ENCODE measurements at places on chromosomes 7 and 10.

- no peak for DNase-seq
Measured at GRCh38 chr10:75395066-75395931, 6.3 kb downstream of the ZNF503 start.

DNA sequence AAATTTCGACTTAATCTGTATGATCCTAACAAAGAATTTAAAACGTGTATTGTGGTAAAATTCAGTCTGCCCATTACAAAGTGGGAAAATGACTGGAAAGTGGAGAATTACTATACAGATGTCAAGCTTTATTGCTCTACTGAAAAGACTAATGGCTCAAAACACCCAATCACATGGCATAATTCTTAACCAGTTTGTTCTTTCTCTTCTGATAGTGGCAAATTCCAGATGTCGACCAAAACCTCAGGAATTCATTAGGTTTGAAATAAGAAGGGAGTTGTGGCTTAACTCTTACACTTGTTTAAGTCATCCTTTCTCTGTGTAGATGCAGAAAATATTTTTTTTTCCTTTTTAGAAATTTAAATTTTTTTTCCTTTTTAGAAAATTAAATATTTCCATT, 1254.9 kb upstream of the LRRN3 start:
- DNase-seq = no peak

GRCh38 chr7:15508258-15508657, 53.6 kb downstream of the AGMO start:
- no peak for DNase-seq

GRCh38 chr10:20890491-20891337, 6.4 kb downstream of the NEBL start:
- no peak for DNase-seq

GRCh38 chr10:6843481-6843881, 263.4 kb upstream of the PRKCQ start:
- DNase-seq = no peak

- DNase-seq = no peak
Measured at GRCh38 chr10:44724415-44725174, 186.5 kb upstream of the TMEM72 start.

DNA sequence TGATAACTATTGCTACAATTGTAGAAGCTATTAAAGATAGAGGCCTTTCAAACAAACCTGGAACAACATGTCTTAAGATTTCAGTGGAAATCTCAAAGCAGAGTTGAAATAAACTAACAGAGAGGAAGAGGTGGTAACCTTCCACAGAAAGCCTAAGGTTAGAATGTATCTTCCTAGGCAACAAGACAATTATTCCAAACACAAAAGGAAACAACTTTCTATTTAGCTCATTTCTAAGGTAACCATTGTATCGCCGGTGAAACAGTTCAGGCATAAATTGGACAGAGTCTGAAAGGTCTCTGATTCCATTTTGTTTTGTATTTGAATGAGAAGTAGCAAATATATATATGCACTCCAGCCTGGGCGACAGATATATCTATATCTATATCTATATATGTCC, 30.7 kb upstream of the HYCC1 start:
- DNase-seq = no peak

DNA sequence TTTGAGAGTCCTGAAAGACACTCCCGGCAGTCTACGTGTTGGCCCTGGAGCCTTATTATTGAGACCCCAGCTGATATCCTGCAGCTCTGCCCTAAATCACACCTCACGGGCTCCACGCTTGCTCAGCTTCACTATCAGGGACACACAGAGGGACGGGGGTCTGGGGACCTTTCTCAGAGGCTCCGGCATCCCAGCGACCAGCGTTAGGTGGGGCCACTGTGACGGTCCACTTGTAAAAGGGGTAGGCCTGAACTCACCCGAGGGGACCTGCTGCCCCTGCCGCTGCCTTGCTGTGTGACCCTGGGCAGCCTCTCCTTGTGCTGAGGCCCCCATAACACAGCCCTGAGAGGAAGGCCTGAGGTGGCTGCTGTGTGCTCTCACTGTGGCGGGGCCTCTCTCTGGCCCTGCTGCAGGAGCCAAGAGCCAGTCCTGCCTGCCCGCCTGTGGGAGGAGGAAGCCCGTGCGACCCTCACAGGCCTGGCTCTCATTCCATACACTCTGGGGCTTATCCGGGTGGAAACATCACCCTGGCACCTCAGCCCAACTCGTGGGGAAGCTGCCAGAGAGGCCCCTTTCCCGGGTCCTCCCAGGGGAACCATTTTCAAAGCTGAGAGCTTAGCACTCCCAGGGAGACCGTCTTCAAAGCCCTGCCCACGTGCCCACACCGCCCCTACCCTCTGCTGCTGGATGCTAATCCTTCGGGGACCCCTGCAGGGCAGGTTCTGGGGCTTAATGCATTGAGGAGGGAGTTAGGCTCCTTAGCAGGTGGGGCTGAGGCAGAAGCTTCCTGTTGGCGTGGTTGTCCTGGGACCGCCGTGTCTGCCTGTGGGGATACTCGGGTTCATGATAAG, 21.7 kb downstream of the AQP1 start:
- DNase-seq = no peak

GRCh38 chr10:27998178-27998953, 513 bp downstream of the ODAD2 start:
- no peak for DNase-seq

- no peak for DNase-seq
Measured at GRCh38 chr10:101244321-101245050, 15.2 kb upstream of the LBX1 start.

- no peak for DNase-seq
Measured at GRCh38 chr7:157928171-157928794, 591.5 kb downstream of the DNAJB6 start.

DNA sequence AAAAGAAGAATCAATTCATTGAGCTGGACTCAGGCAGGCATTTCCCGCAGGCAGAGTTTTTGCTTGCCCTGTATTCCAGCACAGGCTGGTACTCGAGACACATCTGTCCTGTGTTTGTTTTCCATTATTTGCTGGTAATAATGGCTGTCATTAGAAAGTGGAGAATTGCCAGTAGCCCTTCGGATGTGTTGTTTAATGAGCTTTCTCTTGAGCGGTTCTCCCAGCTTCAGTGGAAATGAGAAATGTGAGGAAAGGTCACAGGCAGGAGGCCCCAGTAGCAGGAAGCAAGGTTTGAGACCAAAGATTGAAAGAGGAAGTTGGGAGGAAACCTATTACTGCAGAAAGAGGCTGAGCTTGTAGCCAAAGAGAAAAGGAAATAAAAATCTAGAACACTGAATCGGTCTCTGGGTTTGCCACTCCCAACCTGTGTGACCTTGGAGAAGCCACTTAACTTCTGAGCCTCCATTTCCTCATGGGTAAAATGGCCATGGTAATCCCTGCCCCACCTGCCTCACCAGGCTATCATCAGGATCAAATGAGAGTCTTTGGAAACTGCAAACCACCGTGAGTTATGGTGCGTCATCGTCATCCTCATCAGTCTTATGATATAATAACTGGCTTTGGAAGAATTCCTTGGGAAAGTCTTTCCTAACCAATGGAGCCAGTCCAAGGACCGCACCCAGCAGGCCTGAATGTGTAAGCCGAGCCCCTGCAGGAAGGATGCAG, 67.7 kb downstream of the TACR2 start:
- no peak for DNase-seq

DNA sequence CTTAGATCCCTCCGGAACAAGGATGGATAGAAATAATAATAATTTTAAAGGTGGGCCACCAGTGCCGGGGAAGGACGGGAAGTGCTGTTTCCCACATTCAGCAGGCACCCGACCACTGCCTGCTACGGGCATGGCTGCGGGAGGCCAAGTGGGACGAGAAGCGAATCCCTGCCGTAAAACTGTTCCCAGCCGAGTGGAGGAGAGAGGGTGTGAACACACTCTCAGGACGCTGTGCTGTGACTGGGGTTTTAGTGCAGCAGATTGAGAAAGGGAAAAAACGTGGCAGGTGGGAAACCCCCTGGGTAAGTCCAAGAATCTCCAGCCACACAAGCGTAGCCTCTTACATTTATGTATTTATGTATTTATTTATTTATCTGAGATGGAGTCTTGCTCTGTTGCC, 158.8 kb downstream of the DNAJB6 start:
- no peak for DNase-seq

DNA sequence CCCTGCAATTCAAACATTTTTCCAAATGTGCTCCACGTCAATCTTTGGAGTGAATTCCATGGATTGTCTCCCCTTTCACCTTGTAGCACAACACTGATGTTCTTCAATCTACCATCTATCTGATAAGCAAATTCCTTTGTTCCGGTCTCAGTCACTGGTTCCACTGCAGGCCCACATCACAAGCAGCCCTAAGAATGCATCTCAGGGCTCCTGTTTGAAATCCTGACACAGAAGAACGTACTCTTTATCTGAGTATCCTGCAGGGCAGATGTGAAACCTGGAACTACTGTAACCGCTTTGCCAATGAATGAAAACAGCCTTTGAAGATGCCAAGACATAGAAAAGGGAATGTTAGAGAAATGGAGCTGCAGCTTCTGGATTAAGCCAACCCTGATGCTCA, 62.9 kb upstream of the FAM133B start:
- DNase-seq = no peak

- no peak for DNase-seq
Measured at GRCh38 chr10:47054974-47055373, 143.7 kb downstream of the PTPN20 start.

DNA sequence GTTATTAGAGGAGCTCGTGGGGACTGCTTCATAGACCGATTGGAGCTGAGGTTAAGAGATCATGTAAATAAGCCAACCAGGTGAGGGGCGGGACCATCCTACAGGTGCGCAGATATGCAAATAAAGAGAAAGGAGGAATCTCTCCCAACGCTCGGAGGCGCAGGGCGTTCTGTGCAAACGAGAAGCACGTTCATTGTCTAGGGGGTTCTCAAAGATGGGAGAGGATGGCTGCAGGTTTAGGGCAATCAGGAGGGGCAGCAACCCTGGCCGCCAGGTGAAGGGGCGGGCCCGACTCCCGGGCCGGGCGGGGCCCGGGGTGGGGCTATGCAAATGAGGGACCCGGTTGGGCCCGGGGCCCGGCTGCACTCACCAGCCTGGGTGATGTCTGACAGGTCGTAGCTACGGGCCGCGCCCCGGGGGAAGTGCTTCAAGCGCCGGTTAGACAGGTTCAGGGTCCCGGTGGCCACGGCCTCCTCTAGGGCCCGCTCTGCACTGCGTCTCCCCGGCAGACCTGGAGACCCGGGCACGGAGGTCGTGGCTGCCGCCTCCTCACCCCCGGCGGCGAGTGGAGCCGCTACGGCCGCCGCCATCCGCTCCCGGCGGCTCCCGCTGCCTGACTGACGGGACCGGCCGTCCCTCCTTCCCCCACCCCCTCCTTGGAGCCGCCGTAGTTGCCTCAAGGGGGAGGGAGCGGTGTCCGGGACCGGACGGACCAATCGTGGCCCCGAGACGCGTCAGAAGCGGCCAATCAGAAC, at the start of gene LRCH4:
Gene LRCH4, minus strand, starts transcription at position 619 of the 755 bp plus-strand sequence. Its CDS starts 29 bp downstream, at position 590.
- DNase-seq = no peak

GRCh38 chr7:3134745-3135144, 91.1 kb upstream of the CARD11 start:
- DNase-seq = no peak

DNA sequence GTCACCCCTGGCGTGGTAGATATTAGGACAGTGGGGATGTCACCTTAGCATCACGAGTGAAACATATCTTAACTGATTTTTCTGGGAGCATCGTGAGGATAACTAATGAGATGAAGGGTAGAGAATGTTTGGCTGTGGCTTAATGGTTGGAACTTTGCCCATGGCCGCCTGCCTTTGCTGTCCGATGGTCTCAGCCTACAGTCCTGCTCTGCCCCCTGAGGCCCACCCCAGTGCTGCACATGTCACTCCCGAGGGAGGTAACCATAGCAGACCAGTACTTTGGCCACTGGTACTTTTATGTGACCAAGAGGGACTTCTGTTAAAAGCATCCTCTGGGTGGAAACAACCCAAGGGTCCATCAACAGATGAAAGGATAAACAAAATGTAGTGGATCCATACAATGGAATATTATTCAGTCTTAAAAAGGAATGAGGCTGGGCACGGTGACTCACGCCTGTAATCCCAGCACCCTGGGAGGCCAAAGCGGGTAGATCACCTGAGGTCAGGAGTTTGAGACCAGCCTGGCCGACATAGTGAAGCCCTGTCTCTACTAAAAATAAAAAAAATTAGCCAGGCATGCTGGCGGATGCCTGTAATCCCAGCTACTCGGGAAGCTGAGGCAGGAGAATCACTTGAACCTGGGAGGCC, 58.4 kb downstream of the TACR2 start:
- DNase-seq = no peak

DNA sequence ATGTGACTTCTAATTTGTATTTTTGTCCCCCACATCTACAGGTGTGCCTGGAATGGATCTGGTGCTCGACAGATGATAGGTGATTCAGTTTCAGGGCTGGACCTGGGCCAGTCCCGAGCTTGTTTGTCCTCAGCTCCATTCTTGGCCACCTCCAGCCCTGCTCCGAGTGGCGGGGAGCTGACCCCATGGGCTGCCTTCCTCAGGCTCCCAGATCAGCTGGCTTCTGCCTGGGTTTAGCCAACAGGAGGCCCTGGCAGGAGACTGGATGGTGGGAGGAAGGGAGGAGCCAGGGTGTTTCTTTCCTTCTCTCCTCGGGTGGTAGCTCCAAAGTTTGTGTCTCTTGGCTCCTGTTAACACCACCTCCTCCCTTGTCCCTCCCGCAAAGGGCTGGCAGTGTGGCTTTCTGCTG, 75.2 kb downstream of the CDH23 start:
- no peak for DNase-seq

GRCh38 chr10:98249134-98249533, 18.9 kb downstream of the LOXL4 start:
- DNase-seq = no peak

DNA sequence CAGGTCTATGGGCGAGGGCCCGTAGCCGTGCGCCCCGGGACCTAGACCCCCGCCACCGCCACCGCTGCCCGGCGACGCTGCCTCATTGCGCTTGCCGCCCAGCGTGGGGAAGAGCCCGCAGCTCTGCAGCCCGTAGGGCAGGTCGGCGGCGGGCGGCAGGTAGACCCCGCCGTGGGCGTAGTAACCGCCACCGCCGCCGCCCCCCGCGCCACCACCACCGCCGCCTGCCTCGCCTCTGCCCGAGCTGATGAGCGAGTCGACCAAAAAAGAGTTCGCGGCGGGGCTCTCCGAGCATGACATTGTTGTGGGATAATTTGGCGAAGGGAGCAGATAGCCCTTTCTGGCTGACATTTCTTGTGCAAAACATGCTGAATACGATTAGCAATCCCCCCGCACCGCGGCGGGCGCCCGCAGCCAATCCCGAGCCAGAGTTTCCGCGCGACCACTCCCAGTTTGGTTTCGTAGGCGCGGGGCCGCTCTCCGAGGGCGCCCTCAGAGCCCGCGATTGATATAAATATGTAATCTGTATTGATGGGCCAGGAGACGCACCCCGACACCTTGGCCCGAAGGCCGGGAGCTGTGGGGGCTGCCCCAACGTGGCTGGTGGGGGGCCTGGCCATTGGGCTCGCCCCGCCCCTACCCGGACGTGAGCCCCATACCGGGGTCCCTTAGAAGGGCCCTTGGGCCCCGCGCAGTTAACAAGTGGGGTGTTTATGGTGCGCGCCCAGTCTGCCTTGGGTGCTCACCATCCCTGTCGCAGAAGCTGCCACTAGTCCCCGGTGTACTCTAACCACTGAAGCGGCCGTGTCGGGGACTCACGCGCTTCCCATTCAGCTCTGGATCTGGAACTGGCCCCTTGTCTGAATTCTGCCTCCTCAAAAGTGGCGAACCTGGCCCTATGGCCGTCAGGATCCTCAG, at the start of gene HOXA10:
Gene HOXA10, minus strand, starts transcription at position 365 of the 918 bp plus-strand sequence. Its CDS starts 14 bp downstream, at position 351.
- no peak for DNase-seq

Data from stimulated activated CD4-positive, alpha-beta T cell treated with anti-CD3 and anti-CD28 coated beads, TNF-alpha, amount 100 ng/mL, for 4 hours (primary cell).